Activated CD8-positive, alpha-beta T cell treated with anti-CD3 and anti-CD28 coated beads, Interleukin-2, amount 10 ng/mL, durations not matched to agents 7 days and 5 days (primary cell): ENCODE measurements at places on chromosomes 3 and 15.

- no peak for DNase-seq
- no peak overlapping the region for H3K4me3 ChIP-seq
- H3K27me3 ChIP-seq: peaks cover 29% of the 10 kb centered on the region
- no peaks in the 10 kb centered on the region for H3K4me1 ChIP-seq
Measured at GRCh38 chr15:89512631-89513030, 16.2 kb upstream of the RHCG start.

DNA sequence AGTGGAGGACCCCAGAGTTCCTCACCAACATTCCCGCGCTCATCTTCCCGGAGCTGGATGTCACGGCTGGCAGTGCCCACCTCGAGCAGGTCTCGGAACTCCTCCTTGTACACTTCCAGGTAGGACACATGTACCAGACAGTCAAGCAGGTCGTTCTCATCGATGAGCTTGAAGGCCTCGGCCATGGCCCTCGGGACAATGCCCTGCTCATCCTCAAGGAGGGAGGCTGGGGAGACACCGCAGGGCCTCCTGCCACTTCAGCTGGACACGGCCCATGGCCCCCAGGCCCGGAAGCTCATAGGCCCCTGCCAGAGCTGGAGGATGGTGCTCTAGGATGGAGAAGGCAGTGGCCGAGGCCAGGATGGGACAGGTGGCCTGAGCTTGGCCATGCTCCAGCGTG is 5.6 kb downstream of the KIF7 start:
- no peaks in the 10 kb centered on the region for H3K36me3 ChIP-seq
- H3K4me1 ChIP-seq: peaks cover 8% of the 10 kb centered on the region
- H3K4me3 ChIP-seq: no peak overlapping the region
- DNase-seq: no peak
- peaks cover 17% of the 10 kb centered on the region for H3K27me3 ChIP-seq

- H3K27ac ChIP-seq: no peak overlapping the region
- H3K4me1 ChIP-seq: no peaks in the 10 kb centered on the region
- no peak overlapping the region for H3K4me3 ChIP-seq
- H3K27me3 ChIP-seq: no peaks in the 10 kb centered on the region
Measured at GRCh38 chr3:173410849-173411248, 13.3 kb downstream of the NLGN1 start.

GRCh38 chr3:8532251-8532871 is 30.7 kb downstream of the LMCD1 start:
- H3K36me3 ChIP-seq: no peaks in the 10 kb centered on the region
- H3K27ac ChIP-seq: no peak overlapping the region
- H3K4me1 ChIP-seq: no peaks in the 10 kb centered on the region
- H3K27me3 ChIP-seq: peaks cover 2% of the 10 kb centered on the region
- no peak overlapping the region for H3K4me3 ChIP-seq

GRCh38 chr3:38597502-38598060 is 51.9 kb downstream of the SCN5A start:
- H3K4me1 ChIP-seq: no peaks in the 10 kb centered on the region
- no peak overlapping the region for H3K27ac ChIP-seq
- DNase-seq: no peak
- H3K36me3 ChIP-seq: no peaks in the 10 kb centered on the region
- no peak overlapping the region for H3K4me3 ChIP-seq

- peaks cover 5% of the 10 kb centered on the region for H3K27me3 ChIP-seq
- H3K4me3 ChIP-seq: no peak overlapping the region
- H3K4me1 ChIP-seq: no peaks in the 10 kb centered on the region
- H3K36me3 ChIP-seq: no peaks in the 10 kb centered on the region
Measured at GRCh38 chr15:80308002-80308401, 56.0 kb upstream of the CTXND1 start.

- no peak overlapping the region for H3K27ac ChIP-seq
- H3K4me3 ChIP-seq: no peak overlapping the region
- H3K36me3 ChIP-seq: peaks cover 1% of the 10 kb centered on the region
Measured at GRCh38 chr15:67897646-67898339, 57.9 kb upstream of the RNU6-1 start.
